ENCODE measurements at places on chromosomes 11 and 22.

DNA sequence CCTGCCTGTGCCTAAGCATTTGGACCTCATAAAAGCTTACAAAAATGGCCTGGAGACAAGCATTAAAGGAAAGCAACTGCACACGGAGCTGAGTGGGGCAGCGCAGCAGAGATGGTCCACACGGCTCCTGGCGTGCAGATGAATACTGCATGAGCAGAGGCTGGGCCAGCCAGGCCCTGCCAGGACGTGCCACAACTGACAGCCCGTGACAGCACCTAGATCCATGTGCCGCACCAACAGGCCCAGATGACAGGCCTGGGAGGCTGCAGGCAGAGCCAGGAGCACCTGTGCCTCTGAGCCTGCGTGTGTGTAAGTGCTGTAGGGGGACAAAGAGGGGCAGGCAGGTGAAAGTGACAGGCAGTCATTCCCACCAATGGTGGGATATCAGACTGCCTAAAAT is 33.4 kb downstream of the MICAL3 start:
- no peak for DNase-seq

DNA sequence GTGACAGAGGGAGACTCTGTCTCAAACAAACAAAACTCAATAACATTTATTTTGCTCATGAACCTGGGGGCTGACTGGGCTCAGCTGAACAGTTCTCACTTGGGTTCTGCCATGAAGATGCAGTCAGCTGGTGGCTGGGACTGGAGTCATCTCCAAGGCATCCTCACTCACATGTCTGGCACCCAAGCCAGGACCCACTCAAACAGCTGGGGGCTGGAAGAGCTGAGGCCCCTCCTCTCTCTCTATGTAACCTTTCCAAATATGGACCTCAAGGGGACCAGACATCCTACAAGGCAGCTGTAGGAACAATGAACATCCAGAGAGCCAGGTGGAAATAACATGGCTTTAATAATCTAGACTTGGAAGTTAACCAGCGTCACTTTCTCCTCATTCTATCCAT is 16.8 kb downstream of the HSPA8 start:
- no peak for DNase-seq

DNA sequence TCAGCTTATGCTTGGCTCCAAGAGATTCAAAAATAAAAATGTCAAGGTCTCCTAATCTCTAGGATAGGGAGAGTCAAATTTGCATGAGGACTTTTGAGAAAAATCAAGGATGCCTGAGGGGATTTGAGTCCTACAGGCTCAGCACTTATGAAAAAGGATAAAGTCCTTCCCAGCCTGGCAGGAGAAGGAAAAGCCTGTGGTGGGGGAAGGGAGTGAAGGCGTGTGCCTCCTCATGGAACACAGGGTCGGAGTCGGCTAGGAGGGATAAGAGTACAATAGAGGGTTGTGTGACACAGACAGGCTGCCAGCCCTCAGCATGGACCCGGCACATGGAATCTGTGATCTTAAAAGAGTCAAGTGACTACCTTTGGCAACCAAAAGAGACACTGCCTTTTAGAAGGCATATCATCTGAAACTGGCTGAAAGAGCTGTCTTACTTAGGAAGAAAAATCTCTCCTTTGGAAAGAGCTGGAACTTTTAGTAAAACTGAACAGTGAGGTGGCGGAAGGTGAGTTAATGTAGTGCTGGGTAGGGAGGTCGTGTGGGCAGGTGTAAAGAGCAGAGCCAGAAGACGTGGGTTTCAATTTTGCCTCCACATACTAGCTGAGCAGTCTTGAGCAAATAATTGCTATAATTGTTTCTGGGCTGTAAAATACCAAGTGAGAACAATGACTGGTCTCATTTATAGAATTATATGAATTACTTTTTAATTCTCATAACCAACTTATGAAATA is 58.8 kb upstream of the RDX start:
- DNase-seq, result no peak

DNA sequence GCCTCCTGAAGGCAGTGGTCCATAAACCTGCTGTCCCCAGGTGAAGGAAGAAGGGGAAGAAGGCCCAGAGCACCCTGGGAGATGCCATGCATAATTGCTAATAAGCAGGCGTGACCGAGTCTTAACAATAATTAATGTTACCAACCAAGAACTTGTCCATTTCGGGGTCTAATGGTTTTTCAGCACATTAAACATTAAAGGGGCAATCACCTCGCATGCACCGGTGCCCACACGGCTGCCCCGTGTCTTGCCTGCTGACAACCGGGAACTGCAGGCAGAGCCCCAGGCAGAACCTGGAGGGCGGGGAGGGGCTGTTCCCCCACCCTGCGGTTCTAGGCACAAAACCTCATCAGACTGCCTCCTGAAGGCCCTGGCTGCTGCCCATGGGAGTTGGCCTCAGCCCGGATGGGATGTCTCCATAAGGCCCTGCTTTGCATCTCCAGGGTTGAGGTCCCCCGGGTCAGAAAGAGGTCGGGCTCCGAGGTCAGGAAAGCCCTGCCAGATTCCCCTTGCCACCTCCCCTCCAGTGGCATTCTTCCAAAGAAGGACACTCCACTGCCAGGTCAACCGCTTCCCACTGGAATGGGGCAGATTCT is 169.0 kb downstream of the BUD13 start:
- DNase-seq, result no peak

- no peak for DNase-seq
Measured at GRCh38 chr11:7905961-7906429, 25.1 kb downstream of the OR10A6 start.

GRCh38 chr11:74169738-74170458 is 904 bp downstream of the C2CD3 start:
- no peak for DNase-seq

- peak; percentile 73 for DNase-seq
Measured at GRCh38 chr11:69642913-69643632, 2.1 kb downstream of the CCND1 start.

DNA sequence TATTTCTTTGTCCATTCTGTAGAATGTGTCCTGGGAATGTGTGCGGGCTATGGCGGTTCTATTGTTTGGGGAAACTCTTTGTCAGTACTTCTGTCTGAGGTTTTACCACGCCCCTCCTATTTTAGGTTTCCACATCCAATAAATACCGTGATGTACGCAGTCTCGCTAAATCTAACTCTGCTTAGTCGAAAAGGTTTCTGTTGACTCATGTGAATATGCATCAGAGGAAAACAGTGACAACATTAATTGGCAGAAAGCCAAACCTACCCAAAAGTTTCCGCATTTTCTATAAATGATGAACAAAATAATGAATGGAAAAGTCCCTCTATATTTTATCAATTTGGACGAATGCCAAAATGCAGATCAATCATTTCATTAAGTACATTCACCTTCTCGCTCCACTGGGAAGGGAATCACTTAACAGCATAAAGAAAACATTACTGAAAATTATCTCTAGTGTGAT is 143.4 kb downstream of the MAML2 start:
- DNase-seq, result no peak

GRCh38 chr11:71244116-71244810 is 8.1 kb downstream of the SHANK2 start:
- no peak for DNase-seq

DNA sequence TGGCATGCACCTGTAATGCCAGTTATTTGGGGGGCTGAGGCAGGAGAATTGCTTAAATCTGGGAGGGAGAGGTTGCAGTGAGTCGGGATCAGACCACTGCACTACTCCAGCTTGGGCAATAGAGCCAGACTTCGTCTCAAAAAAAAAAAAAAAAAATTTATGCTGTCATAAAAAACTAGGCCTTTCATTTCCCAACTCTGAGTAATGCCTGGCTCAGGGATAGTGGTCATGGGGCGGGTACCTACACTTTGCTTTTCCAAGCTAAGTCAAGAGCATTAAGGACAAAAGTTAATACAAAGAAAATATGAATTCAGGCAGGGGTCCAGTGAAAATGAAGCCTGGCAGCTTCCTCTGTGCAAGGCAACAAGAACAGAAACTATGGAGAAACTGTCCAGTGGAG is 16.3 kb downstream of the CPSF7 start:
- DNase-seq, result no peak

DNA sequence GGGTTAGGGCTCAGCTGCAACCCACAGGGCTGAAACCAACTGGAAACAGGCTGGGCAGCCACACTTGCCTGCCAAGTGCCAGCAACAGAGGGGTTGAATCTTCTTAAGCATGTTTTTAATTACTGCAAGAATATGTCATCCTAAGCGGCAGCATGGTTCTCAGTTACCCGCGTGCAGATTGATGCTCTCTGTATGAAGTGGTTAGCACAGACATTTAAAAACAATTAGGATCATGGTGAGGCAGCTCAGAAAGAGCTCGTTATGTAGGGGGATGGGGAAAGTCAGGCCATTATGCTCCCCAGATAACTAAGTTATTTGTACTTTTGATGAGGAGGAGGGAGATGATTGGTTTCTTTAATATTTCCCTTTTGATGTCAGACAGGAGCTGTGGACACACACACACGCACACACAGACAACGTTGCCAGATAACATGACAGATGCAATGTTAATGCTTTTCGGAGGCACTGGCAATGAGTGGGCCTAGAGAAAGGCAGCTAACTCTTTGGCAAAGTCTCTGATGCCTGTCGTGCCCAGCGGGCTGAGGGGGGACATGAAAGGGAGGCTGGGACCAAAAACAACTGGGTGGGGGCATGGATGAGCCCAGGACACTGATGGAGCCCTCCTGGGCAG is 389.7 kb downstream of the NXPE2 start:
- no peak for DNase-seq

DNA sequence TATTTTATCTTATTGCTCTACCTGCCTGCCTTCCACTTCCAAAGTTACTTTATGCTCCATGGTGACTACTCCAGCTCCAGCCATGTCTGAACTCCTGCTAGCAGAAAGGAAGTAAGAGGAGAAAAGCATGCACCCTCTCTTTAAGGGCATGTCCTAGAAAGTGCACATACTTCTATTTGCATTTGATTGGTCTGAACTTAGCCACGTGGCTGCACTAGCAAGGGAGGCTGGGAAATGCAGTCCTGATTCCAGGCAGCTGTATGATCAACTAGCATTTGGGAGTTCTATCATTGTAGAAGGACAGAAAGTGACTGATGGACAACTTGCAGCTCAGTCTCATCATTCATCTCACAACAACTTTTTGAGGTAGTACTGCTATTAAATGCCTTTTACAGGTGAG is 515.7 kb downstream of the BUD13 start:
- DNase-seq, result no peak

- no peak for DNase-seq
Measured at GRCh38 chr11:102552020-102552419, 21.5 kb upstream of the MMP7 start.

- DNase-seq, result peak; percentile 34
Measured at GRCh38 chr11:12043959-12044791, 35.7 kb upstream of the DKK3 start.

DNA sequence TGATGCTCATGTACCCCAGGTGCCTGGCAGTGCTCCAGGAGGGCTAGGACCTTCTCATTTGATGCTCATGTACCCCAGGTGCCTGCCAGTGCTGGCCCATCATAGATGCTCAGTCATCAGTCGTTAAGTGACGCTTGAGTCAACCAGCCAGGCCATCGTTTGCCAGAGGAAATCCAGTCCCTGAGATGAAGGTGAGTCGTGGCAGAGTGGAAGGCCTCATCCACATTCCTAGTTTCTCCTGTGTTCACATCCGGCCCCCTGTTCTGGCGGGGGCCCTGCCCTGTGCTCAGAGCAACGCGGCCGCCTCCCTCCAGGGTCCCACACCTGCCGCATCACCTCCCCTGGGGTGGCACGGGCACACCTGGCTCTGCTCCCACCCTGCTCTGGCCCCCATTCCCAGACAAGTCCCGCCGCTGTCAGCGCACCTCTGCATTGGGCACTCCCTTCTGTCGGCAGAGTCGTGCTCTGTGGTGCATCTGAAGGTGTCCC is 279.9 kb downstream of the BRD1 start:
- DNase-seq, result no peak

DNA sequence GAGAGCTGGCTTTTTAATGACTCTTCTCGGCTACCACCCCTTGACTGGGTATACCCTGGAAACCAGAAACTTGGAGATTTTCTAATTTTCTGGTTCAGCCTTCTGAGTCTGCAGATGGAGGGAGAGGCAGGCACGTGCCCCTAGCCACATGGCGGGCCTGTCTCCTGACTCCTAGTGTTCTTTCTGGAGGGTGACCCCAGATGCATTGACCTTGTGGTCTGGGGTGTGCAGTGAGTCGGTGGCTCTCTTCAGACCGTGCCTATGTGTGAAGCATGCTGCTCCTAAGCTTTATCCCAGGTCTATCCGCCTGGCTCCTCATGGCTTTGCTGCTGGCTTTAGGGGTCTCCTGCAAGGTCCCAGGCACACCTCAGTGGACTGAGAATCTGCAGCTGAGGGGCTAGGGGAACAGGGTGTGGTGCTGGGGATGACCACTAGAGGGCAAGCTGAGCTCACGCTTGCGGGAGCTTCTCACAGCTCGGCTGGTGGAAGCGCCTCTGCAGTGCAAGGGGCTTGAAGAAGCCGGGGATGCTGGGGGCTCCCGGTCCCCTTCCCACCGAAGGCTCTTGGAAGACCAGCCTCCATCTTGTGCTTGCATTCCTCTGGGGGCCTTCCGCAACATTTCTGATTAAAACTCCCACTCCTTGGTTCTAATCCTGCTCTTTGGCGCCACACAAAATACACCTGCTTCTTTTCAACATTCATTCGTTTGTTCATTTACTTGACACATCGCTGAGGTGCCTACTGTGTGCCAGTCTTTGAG is 51.8 kb downstream of the OTOG start:
- peak; percentile 69 for DNase-seq

DNA sequence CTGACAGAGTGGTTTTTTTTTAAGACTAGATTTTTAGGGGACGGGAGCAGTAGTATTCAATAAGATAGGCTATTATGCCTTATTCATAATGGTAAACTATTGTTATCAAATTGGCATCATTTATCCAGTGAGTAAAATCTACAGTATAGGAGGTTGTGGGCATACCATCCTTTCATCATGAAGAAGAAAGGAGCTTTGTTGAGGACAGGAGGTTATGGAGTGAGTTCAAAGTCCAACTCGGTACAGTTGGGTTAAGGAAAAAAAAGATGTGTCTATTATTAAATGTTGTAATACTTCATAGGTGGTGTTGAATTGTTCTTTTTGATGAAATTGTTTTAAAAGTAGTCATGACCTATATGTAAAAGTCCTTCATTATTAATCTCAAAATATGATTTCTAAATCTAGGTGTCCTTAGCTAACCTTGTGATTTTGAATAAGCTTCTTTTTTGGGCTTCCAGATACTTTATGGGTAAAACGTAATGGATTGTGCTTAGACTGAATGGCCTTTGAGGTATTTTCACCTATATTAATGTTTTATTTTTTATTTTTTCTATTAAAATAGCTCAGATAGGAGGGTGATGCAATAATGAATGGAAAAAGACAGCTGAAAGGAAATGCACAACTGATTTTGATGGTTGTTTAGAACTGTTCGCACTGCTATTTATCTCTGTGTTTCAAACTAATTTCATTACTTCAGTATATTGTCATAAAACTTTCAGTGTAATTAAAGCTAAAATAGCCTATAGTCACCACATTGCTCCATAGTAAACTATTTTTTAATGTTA is 15.3 kb upstream of the CNTF start:
- no peak for DNase-seq

GRCh38 chr11:35257281-35257680 is 118.3 kb downstream of the CD44 start:
- DNase-seq, result no peak

All from stimulated activated CD4-positive, alpha-beta T cell treated with anti-CD3 and anti-CD28 coated beads, Interleukin-4, amount 100 ng/mL, for 4 hours (primary cell).